H9 (cell line): ENCODE measurements at places on chromosomes 16 and 17. TPM values are rescaled to one million over a fixed set of nuclear protein-coding genes. Genes with fewer than 3 reads are reported as not detected.

Gene ACAP1
- total RNA-seq = 15.5 and 18.2 TPM in 2 replicates

DNA sequence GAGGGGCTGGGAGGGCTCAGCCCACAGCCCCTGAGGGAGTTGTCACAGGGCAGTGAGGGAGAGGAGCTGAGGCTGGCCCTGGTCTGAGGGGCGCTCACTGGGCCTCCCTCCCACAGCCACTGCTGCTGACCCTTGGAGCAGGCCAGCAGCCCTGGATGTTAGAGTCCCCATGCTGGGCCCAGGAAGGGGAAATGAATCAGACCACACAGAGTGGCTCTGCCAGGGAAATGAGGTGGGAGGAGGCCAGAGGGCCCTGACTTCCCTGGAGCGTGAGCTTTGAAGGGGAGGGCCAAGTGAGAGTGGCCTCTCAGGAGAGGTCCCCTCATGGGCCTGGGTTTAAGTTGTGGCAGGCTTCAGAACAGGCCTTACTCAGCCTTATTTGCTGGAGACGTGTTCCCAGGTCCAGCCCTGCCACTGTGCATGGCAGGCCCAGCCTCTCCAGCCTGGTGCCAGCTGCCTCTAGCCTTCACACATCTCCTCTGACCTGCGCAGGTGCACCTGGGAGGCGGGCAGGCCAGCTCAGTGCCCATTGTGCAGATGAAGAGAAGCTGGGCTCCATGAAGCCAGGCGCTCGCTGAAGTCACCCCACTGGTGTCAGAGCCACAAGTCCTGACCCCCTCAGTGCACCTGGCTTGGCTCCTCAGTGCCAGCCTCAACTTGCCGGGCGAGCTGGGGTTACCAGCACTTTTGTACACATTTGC, 15.4 kb downstream of the GPT2 start:
- no peak for DNase-seq

- no peak for DNase-seq
Observed at GRCh38 chr17:57257895-57258851, 1.9 kb downstream of the MSI2 start.

DNA sequence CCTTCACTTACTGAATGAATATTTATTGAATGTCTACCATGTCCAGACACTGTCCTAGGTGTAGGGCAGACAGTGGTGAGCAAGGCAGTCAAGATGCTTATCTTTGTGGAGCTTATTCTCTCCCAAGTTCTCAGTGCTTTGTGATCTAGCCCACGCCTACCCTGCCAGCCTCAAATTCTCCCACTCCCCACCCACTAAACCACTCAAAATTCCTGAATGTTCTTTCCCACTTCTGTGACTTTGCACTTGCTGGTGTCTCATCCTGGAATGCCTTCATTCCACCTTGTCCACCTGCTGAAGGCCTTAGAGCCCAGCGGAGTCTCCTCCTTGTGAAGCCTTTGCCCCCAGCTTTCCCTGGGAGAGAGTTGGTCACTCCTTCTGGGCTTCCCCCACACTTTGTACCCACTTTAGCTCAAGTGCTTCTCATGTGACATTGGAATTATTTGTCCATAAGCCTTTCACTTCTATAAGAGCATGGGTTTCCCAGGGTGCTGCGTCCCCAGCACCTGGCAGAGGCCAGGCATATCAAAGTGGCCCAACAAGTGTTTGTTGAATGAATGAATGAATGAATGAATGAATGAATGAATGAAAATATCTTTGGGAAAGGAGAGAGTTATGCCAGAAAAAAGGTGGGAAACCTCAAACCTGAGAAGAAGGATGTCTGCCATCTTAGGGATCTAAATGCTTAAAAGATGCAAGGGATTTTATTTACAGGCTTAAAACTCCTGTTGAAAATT, 23.0 kb downstream of the CCDC182 start:
- DNase-seq = no peak

DNA sequence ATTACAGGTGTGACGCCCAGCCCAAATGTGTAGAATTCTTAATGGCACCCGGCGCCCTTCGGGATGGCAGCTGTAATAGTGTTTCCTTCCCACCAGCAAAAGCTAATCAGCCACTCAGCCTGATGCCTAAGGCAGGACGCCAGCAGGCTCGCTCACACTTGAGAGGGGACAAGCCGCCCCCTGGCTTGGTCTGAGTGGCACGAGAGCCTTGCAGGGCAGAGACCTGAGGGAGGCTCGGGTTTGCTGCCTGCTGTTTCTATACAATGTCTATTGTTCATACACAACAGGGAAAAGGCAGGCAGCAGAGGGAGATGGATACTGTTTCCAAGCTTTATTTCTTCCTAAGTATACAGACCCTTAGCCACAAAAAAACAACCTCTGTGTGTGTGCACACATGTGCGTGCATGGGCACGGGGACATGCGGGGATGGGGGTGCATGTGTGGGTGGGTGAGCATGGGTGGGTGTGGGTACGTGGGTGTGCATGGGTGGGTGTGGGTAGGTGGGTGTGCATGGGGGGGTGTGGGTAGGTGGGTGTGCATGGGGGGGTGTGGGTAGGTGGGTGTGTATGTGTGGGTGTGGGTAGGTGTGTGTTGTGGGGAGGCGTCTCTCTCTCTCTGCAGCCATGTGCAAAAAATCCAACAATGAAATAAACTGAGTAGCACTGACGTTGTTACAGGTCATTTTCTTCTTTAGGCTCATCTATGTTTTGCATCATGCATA, 10.0 kb downstream of the SLC38A8 start:
- no peak for DNase-seq
